Renal cortex interstitium (tissue), 15 donors: ENCODE measurements at places on chromosomes 2 and 18.

DNA sequence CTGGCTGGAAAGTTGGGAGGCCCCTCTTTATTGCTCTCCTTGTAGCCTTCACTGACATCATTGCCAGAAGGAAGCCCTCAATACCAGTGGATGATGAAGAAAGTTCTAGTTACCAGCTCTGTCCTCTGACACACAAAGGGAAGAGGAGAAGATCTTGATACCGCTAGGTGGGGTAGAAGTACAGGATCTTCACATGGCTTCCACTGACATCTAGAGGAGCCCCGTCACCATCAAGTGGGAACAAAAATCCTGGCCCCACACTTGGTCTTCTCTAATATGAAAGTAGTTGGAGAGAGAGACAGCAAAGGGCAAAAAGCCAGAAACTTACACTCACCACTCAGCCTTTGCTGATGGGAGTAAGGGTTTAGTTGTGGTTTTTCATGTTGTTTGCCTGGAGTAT is 12.4 kb downstream of the XIRP2 start:
- DNase-seq: no peak

- no peak for DNase-seq
Measured at GRCh38 chr2:8268172-8268783, 413.6 kb upstream of the ID2 start.

DNA sequence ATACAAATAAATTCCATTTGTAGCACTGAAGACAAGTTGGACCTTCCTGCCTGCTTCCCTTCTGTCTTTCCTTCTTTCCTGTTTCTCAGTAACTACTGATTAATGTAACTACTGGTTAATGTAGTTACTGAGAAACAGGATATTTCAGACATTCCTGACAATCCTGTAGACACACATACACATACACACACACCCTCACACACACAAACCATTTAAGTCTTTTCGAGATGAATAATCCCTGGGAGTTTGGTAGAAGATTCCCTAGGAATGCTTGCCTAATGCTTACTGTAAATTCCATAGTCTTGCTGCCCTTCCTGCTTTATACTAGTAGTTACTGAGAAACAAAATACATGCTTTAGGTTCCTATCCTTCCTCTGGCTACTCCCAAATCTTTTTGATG is 83.9 kb downstream of the PIK3C3 start:
- peak; percentile 37 for DNase-seq

DNA sequence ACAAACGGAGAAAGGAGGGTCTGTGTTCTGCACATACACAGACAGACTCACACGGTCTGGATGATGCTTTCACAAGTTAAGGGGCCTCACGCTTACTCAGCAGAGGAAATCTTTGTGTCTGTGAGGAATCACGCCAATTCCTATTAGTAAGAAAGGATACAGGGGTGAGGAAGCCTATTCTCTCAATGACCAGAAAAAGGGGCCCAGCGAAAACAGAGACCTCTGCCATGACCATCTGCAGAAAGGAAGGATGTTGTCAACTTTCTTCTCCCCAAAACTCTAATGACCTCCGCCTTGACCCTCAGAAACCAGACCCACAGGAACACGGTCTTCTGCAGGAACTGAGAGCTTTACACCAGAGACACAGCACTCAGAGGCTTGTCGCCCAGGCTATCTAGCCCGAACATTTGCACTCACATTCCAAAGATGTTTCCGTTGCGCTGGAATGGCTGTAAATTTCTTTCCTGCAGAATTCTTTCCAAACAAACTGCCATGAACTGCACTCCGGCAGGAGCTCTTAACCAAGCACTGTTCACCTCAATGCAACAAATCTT is 186.3 kb downstream of the TCF4 start:
- peak; percentile 83 for DNase-seq

DNA sequence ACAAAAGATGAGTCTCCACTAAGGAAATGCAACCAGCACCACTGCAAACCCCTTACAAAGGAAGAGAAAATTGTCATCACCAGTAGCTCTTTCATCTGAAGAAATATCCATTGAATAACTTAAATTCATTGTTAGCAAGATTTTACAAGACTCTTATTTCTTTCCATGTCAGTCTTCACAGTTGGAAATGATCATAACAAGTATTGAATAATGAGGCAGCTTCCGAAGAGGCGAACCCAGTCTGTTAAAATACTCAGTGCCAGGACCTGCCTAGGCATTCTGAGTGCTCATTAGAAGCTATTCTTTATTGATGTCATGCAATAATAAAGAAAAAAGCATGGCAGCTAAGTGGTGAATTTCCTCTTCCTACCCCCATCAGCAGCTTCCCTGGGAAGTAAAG is 33.5 kb downstream of the NOSTRIN start:
- no peak for DNase-seq
